ENCODE measurements at places on chromosomes 11 and 22.
A peak's percentile ranks its signal among the peaks of the same experiment; 100 is the strongest.

DNA sequence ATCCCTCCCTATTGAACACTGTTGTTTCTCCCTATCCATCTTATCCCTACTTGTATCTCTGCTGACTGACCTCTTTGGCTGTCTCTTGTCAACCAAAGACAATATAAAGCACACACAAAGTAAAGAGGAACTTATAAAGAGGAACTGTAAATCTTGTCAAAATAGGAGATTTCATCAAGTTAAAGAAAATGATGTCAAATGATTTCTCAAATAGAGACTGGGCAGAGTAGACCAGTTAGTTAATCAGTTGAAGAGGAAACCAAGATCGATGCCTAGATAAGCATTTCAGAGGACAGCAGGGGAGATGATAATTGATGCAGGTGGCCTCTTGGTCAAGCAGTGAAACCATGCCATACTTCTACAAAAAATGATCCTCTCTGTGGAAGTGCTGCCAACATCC, 22.7 kb downstream of the KCNQ1OT1 start:
- no peak for DNase-seq

GRCh38 chr11:34449013-34449412, 10.3 kb downstream of the CAT start:
- no peak for DNase-seq

- no peak for DNase-seq
These were observed 1222.9 kb downstream of the LRRC4C start for GRCh38 chr11:40236526-40236925.

DNA sequence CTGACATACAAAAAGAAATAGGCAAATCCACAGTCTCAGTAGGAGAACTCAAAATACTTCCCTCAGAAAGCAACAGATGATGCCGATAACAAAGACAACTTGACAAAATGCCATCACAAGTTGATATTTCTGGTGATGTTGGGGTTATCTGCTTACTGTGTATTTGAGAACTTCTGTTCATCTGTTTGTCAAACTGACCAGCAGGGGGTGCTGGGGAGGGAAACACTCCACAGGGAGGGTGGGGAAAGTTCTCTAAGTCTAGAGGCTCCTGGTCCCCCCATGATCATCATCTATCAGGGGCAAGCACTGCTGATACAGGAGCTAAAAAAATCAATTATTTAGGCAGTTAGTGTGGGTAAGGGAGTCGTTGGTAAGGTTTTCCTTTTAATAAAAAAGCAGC, 19.2 kb downstream of the GLYATL1 start:
- no peak for DNase-seq

DNA sequence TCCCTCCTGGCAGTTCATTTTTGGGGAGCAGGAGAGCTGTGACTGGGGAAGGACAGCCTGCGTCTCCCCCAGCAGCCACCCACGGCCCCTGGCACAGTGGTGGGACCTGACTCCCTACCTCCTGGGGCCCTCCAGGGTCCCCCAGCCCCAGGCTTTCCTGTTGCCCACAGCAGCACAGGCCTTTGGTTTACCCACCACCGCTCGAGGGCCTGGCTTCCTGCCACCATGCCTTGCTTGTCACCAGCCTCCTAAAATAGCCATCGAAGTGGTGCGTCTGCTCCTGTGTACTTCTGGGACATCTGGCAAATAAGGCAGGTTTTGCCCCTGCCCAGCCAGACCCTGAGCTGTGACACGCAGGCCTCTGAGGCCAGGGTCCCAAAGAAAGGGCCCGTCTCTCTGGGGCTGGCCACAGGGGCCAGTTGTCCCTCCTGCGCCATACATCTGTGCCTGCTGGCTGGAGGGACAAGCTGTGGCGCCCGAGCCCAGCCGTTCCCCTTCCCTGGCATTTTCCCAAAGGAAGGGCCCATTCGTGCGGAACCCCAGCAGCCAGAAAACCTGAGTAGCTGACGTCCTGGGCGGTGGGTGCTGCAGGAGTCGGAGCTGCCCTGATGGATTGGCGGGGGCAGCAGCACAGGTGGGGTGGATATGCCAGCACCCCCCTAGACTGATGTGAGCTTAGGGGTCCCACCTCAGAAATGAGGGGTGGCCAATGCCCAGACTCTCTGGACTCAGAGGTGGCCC, 14.6 kb downstream of the PHLDA2 start:
- no peak for DNase-seq

GRCh38 chr11:123581651-123582399, 72.6 kb downstream of the SCN3B start:
- no peak for DNase-seq

DNA sequence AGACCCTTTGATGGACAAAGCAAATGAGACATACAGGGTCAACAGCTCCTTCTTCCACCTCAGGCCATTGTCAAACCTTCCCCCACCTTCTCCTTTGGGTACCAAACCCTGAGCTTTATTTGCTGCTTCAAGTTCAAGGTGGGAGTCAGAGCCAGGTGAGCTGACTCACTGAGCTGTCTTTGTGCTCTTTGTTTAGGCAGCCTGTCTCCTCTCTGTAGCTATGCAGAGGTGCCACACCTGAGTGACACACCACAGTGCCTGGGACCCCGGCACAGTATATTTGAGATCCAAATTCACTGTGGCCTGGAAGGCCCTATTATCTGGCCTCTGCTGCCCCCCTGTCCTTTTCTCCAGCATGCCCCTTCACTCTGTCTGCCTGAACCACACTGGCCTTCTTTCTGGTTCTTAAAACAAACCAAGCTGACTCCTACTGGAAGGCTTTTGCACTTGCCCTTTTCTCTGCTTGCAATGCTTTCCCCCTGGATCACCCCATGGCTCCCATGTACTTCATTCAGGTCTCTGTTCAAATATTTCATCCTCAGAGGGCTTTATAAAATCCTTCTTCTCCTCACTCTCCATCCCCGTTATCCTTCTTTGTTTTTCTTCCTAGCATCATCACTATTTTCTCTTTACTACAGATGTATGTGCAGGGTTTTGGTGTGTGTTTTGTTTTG, 16.1 kb downstream of the LMO2 start:
- DNase-seq, result no peak

- DNase-seq, result peak; percentile 64
These were observed 6.8 kb upstream of the GGA1 start for GRCh38 chr22:37601540-37602442.

All from Peyer's patch (tissue), 4 donors.